Fibroblast of villous mesenchyme (primary cell): ENCODE measurements at places on chromosomes 6 and 20. TPM values are rescaled to one million over a fixed set of nuclear protein-coding genes. Genes with fewer than 3 reads are reported as not detected.
A peak's percentile ranks its signal among the peaks of the same experiment; 100 is the strongest.

Gene BPIFB2
- not detected in 2 replicates for total RNA-seq

Gene RSPH9
- 0.86 and 0.97 TPM in 2 replicates for total RNA-seq

Gene AVP
- not detected in 2 replicates for total RNA-seq

Gene E2F1
- 7.1 and 7.3 TPM in 2 replicates for total RNA-seq

Gene CDK19
- 9.9 and 10.3 TPM in 2 replicates for total RNA-seq

Gene NFKBIL1
- 12.5 and 20.3 TPM in 2 replicates for total RNA-seq

Gene CPXM1
- 7.4 and 10.8 TPM in 2 replicates for total RNA-seq

Gene NMBR
- total RNA-seq, result not detected in 2 replicates

Gene NKAIN4
- not detected in 2 replicates for total RNA-seq

Gene L3MBTL3
- total RNA-seq, result 14.8 and 16.8 TPM in 2 replicates

GRCh38 chr6:150418827-150419594, 50.2 kb downstream of the IYD start:
- peak; percentile 51 for DNase-seq

- peak; percentile 77 for DNase-seq
Observed at GRCh38 chr6:166595061-166595780, 8.7 kb upstream of the RAMACL start.

GRCh38 chr6:117444600-117444999, 18.9 kb upstream of the ROS1 start:
- peak; percentile 89 for DNase-seq

- DNase-seq, result no peak
Observed at GRCh38 chr6:139172567-139172966, 37.7 kb downstream of the HECA start.

- no peak for DNase-seq
Observed at GRCh38 chr20:34337544-34337943, 25.5 kb upstream of the ITCH start.

DNA sequence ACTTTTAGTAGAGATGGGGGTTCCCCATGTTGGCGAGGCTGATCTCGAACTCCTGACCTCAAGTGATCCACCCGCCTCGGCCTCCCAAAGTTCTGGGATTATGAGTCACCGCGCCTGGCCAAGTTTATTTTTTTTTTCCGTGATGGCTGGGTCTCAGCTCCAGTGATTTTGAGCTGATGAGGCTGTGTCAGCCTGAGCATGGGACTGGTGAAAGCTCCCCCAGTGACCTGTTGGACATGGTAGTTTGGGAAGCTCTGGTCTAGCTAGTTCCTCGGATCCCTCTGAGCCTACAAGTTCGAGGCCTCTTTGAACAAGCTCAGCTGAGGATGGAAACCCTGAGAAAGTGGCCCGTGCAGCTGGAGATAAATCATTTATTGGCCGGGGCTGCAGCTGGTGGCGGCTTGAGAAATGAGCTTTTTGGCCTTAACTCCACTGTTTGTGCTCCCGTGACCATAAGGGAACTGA, 126.8 kb downstream of the SNX5 start:
- DNase-seq, result peak; percentile 88

DNA sequence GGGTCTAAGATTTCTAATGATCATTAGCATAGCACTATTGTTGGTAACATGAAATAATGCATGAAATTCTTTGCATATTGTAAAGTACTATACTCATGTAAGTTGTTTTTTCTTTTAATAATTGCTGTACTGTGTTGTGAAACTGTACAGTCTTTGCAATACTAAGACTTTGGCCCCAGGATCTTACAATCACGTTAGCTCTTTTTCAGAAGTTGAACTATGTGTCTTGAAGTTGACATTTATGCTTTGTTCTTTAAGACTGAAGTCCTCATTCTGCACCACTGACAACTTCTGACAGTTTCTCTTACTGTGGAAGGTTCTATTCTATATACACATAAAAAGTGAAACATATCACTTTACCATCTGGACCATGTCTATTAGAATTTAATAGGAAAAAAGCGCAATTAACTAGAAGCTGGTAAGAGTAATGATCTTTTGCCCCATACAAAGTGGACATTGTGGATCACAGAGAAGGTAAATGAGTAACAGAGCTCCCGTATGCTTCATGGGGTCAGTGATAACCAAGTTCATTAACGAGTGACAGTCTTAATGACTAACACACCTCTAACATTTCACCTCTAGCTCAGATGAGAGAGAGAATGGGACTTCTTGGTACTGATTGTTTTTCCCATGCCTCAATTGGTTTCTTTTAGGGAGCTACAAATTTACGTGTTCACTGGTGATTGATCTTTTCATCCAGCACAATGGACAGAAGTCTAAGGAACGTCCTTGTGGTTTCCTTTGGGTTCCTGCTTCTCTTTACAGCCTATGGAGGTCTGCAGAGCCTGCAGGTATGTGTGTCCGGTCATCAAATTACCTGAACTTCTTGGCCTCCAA, at the start of gene UNC93A:
UNC93A (plus strand) TSS at position 530 of the 837 bp plus-strand sequence; CDS start at position 705, 175 bp downstream.
- DNase-seq, result no peak

DNA sequence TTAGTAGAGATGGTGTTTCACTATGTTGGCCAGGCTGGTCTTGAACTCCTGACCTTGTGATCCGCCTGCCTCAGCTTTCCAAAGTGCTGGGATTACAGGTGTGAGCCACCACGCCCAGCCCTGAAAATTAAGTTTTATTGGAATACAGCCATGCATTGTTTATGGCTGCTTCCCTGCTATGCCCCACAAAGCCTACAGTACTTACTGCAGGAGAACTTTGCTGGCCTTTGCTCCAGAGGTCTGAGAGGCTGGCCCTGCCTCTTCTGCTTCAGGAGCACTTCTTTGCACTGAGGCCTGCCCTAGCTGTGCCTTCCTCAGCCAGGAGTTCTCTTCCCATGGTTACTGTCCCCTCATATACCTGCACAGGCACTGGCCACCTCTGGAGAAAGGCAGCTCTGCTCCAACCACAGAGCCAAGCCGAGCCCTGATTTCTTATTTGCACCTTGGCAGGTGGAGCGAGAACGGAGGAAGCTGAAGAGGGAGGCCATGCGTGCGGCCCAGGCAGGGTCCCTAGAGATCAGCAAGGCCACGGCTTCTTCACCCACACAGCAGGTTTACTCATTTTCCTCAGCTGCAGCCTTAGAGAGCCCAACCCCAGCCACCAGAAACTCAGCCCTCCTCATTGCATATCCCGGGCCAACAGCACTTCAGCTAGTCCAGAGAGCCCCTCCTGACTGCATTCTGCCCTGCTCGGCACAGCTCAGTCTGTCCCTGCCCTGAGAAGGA, 20.8 kb downstream of the C20orf173 start:
- no peak for DNase-seq

- no peak for DNase-seq
Observed at GRCh38 chr6:35209622-35210247, 4.0 kb upstream of the SCUBE3 start.

DNA sequence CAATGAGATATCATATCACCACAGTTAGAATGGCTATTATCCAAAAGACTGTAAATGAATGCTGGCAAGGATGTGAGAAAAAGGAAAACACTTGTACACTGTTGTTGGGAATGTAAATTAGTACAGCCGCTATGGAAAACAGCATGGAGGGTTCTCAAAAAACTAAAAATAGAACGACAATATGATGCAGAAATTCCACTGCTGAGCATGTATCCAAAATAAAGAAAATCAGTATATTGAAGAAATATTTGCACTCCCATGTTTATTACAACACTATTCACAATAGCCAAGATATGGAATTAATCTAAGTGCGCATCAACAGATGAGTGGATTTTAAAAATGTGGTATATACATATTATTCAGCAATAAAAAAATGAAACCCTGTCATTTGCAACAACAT, 898.9 kb upstream of the MAN1A1 start:
- no peak for DNase-seq

DNA sequence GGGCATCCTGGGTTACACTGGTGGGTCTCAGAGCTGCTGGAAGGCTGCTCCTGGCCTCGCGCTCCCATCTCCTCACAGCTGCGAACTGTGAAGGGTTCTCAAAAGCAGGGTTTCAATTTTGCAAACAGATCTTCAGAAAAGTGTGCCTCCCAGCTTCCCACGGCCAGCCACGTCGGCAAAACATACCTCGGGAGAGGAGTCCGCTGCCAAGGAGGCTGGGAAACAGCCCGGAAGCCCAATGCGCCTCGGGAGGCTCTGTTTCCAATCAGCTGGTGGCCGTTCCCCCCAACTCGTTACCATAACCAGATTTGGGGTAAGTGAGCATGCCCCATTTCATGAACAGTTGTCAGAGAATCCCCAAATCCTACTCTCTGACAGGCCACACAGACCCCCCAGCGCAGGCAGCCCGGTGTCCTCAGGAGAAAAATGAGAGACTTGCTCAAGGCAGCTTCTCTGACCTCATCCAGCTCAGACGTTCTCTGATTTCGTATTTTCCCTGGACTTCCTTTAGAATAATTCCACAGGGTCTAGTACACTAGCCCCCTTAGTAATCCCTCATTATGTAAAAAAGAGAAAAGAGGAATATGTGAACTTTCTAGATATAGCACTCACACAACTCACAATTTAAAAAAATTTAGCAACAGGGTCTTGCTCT, 98.4 kb downstream of the SNX5 start:
- peak; percentile 66 for DNase-seq

GRCh38 chr6:113146878-113147277, 710.3 kb upstream of the MARCKS start:
- DNase-seq, result no peak

DNA sequence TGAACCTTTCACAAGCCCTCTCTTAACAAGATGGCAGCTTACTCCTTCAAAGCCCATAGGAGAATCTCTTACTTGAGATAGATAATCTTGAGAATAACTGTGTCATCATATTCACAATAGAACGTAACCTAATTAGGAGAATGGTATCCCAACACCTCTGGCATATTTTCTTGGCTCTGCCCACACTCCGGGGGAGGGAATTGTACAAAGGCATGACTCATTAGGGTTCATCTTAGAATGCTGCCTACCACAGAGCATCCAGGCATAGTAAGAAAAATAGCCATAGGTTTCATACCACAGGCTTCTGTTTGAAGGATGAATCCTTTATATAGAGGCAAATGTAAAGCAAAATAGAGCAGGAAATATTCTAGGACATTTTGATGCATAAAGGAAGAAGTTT, 1100.6 kb upstream of the CITED2 start:
- DNase-seq, result no peak

GRCh38 chr6:132456700-132457143, 55.4 kb upstream of the MOXD1 start:
- DNase-seq, result no peak

DNA sequence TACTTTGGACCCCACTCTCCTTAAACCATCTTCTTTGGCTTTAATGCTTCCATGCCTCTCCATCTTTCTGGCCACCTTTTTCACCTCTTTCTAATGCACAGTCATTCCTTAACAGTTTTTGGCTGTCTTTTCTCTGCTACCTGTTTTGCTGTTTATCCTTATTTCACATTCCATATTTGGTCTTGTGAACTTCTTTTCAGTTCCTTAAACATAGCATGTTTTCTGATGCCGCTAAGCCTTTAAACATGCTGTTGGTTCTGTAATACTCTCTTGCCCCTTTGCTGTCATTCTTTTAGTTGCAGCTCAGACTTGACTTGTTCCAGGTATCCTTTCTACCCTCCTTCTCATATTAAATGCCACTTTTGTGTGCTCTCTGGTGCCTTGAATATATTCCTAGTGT, 35.8 kb downstream of the TOP1 start:
- no peak for DNase-seq

- peak; percentile 35 for DNase-seq
Observed at GRCh38 chr6:139547122-139547776, 172.8 kb upstream of the CITED2 start.

DNA sequence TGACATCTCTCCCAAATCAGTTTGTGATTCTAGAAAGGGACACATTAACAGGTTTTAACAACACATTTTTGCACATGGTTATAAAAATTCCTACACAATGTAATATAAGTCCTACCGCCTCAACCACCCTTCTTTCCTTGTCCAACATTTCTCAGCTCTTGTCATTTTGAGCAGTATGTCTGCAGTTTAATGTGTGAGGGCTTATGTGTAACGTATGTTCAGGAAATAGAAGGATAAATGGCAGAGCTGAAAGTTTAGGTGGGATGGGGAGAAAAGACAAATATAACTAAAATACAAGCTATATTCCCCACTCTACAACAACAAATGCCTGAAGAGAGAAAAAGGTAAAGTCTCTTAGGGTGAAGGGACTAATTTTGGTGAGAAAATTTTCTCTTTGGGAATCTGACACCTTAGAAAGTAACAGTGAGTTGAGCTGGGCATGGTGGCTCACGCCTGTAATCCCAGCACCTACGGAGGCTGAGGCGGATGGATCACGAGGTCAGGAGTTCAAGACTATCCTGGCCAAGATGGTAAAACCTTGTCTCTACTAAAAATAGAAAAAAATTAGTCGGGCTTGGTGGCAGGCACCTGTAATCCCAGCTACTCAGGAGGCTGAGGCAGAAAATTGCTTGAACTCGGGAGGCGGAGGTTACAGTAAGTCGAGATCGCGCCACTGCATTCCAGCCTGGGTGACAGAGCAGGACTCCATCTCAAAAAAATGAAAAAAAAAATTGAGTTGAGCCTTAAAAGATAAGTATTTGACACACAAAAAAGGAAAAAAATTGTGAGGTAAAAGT, 5.1 kb downstream of the PNRC1 start:
- DNase-seq, result peak; percentile 20

DNA sequence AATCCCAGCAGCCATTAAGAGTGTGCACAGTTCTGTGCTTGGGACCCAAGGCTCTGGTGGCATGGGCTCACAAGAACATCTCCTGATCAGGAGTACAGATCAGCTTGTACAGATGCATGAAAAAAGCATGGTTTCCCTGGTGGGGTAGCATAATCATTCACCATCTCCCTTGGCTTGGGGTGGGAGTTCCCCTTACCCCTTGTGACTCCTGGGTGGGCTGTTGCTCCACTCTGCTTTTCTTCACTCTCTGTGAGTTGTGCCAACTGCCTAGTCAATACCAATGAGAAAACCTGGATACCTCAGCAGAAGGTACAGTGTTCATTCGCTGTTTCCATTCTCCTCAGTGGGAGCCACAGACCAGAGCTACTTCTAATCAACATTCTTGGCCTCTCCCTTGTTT, 13.6 kb upstream of the HLA-DQB1 start:
- DNase-seq, result no peak

DNA sequence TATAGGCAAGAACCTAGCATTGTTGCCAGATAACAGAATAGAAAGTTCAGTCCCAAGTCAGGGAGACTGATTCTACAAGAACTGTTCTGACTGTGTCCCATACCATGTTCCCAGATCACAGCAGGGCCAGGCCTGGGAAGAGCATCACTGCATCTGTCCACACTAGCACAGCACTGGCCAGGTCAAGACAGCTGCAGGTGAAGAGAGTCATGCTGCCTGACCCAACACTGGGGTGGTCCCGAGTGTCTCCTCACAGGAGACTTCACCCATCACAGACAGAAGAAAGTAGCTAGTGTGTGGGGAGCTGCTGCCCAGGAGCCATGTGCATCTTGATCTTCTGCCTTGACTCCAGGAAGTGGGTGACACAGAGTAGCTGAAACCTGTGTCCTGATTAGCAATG, 1.3 kb upstream of the CST9L start:
- no peak for DNase-seq
